ENCODE measurements at places on chromosomes 1 and 21.

DNA sequence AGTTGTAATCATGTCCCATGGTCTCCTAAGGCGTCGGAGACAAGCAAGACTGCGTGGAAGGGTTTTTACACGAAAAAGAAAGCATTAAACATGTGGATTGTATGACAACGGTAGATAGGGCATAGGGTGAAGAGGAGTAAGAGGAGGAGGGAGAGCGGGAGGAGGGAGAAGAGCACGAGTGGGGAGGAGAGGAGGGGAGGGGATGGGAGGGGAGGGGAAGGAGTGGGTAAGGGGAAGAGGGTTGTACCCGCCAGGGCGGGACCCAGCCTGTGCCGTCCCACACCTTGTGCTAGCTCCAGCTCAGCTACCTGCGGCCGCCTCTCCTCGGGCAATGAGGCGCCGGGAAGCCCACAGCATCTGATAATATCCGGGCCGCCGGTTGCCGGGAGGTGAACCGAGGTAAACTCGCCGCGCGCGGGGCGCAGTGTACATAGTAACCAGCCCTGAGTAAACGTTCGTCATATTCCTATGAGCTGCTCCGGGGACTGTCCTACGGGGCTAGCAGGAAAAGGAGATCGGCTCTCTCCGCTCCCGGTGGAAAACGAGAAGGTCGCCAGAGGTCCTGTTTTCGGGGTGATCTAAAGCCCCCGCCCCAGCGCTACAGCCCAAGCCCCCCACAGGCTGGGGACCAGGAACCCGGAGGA, 449 bp upstream of the RCAN3 start:
- peak; percentile 59 for DNase-seq

DNA sequence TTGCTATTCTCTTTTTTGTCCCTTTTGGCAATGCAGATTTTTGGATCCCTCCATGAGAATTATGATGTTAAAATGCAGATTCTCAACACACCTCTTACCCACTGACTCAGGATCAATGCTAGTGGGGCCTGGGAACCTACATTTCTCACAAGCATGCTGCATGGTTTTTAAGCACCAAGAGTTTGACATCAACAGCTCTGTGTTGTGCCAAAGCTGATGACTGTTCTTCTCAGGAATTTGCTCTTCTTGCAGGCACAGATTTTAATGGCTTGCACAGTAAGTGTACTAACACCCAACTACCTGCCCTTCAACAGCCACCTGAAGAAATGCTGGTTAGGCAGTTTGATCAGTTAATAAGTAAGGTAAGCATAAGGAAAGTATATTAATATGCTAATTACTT, 468.7 kb downstream of the PTBP2 start:
- no peak for DNase-seq

DNA sequence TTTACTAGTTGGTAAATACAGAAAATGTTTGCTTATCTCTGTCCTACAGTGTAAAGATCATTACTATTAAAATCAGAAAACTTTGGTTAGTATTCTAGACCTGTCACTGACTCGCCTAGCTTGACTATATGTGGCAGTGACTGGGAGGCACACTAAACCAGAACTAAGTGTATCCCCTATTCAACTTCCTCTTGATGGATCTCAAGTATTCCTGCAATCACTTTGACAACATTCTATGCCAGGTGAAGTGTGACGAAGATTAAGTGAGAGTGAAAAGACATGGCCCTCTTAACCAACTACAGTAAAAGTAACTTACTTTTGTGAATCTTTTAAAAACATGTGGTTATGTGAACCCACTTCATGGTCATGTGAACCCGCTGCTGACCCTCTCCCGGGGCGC, 223.0 kb upstream of the ADAMTS5 start:
- no peak for DNase-seq

- peak; percentile 85 for DNase-seq
Measured at GRCh38 chr1:61050541-61051442, 31.6 kb upstream of the NFIA start.

- DNase-seq, result no peak
Measured at GRCh38 chr21:42221581-42222345, 2.8 kb downstream of the ABCG1 start.

- DNase-seq, result peak; percentile 43
Measured at GRCh38 chr1:211132721-211133392, 1.1 kb downstream of the KCNH1 start.

- peak; percentile 38 for DNase-seq
Measured at GRCh38 chr1:214018386-214019268, 30.9 kb downstream of the PROX1 start.

DNA sequence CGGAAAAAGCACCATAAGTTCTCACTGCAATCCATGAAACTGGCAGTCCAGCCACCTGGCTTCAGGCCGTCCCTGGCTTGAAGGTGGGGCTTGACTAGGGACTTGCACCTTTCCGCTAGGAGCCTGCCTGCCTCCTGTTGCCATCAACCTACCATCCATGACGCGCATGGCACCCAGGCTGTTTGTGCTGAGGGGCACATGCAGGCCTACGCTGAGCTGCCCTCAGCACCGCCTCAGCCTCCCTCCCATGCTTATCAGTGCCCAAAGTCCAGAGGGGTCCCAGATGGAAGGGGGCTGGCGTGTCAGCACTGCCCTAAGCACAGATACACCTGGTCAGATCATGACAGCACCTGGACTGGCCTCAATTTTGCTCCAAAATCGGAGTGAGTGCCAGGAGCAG, 190.2 kb upstream of the LYPLAL1 start:
- DNase-seq, result no peak

- DNase-seq, result peak; percentile 87
Measured at GRCh38 chr1:50427818-50428779, 4.9 kb upstream of the DMRTA2 start.

DNA sequence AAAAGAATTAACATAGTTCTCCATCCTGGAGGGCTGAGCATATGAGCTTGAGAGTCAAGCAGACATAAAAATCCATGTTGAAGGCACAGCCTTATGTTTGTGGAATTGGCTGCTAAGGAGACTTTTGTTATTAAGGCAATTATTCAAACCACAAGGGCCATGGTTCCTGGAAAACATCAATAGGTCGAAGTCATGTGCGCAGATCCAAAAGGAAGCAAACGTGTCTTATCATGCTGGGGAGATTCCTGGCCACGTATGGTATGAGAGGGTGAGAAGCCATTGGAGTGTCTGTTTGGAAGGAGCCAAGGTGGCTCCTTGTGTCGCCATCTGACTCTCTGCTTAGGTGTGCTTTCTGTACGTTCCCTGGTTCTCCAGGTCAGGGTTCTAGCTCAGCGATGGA, 61.8 kb upstream of the COA6 start:
- no peak for DNase-seq

GRCh38 chr21:45590726-45591618, 48.7 kb upstream of the SLC19A1 start:
- DNase-seq, result no peak

DNA sequence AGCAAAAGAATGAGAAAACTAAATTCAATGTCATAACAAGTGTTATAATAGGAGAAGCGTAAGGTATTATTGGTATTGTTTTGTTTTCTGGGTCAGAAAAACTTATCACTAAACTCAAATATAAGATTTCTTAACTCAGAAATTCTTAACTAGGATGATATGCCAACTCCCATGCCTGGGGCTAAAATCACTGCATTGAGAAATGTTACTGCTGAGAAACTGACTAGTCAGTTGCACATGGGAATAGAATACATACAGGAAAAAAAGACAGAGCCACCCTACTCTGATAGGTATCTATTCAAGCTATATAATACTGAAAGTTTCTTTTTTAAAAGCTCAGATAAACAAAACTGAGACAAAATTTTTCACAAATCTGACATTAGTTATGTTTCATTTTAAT, 56.3 kb downstream of the PRPF38A start:
- no peak for DNase-seq

- DNase-seq, result no peak
Measured at GRCh38 chr1:14009582-14009981, 309.6 kb downstream of the PRDM2 start.

- DNase-seq, result no peak
Measured at GRCh38 chr1:233981042-233981675, 76.7 kb downstream of the SLC35F3 start.

GRCh38 chr1:232435729-232436128, 194.2 kb downstream of the SIPA1L2 start:
- DNase-seq, result no peak

DNA sequence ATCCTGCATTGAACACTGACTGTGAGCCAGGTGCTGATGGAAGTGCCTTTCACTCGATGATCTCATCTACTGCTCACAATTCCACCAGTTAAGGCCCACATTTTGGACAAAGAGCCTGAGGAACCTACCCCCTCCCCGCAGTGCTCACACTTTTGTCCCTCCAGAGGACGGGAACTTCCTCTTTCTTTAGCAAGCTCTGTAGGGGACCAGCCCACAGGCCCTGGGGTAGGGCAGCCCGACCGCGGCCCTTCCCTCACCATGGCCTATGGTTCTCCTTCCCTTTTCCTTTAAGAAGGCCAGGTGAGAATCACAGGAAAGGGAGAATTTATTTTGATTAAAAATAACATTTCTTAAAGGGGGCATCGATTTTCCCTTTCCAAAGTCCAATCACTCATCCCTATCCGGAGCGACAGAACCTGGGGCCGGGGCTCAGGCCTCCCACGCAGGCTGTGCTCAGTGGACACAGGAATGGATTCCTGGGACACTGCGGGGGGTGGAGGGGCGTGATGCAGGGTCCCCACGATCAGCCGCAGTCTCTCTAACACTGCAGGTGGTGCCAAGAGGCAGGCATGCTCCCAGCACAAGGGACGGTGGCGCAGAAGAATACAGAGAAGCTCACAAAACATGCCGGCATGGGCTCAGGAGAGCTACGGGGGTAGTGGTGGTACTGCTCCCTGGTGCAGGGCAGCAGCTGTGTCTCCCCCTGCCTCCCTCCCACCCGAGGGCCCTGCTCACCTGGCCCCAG, 8.9 kb upstream of the KCNE1 start:
- no peak for DNase-seq

GRCh38 chr1:161784968-161785367, 18.8 kb downstream of the ATF6 start:
- DNase-seq, result no peak

GRCh38 chr1:231264642-231265041, 23.6 kb downstream of the GNPAT start:
- DNase-seq, result no peak

GRCh38 chr1:64093941-64094340, 109.5 kb upstream of the UBE2U start:
- no peak for DNase-seq

DNA sequence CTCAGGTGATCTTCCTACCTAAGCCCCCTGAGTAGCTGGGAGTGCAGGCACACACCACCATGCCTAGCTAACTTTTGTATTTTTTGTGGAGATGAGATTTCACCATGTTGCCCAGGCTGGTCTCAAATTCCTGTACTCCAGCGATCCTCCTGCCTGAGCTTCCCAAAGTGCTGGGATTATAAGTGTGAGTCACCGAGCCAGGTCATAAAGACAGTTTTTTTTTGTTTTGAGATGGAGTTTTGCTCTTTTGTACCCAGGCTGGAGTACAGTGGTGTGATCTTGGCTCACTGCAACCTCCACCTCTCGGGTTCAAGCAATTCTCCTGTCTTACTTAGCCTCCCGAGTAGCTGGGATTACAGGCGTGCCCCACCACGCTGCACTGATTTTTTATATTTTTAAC, 42.1 kb downstream of the KIF1B start:
- DNase-seq, result no peak

- no peak for DNase-seq
Measured at GRCh38 chr1:164602101-164602422, 43.1 kb downstream of the PBX1 start.

- no peak for DNase-seq
Measured at GRCh38 chr1:106995970-106996369, 60.5 kb upstream of the PRMT6 start.

GRCh38 chr21:15732290-15732995, 2.7 kb downstream of the USP25 start:
- no peak for DNase-seq

DNA sequence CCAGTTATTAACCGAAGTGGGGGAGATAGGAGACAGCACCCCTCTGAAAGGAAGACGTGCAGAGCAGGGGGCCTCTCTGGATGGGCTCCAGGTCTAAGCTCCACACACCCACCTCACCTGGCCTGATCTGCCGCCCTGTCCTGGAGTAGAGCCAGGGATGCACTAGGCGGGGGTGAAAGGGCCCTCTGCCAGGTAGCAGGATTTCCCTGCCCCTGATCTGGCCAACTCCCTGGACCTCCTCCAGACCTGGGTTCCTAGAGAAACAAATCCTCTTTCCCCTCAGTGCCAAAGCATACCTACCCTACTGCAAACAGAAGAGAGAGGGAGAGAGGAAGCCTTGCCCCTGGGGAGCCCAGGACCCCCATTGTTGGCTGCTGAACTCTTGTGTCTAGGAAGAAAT, 2.0 kb downstream of the CRABP2 start:
- no peak for DNase-seq

- DNase-seq, result no peak
Measured at GRCh38 chr21:26966649-26967061, 233 bp downstream of the ADAMTS5 start.

DNA sequence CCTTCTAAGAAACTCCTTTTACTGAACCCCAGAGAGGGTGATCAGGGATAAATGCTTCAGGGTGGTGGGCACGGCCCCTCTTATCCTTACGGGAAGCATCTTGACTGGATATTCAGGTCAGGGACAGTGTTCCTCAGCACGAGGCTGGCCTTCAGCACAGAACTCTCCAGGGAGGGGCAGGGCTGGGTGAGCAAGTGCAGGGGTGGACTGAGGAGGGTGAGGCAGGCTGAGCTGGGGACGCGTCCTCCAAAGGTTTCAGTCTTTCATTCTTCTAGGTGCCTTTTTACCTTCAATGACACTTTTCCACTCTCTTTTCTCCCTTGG, 52.3 kb downstream of the RASSF5 start:
- DNase-seq, result no peak

All from neural progenitor cell (in vitro differentiated cells).